ENCODE measurements at places on chromosomes 1 and 21.

- no peak for DNase-seq
Measured at GRCh38 chr1:17640393-17640792, 100.9 kb downstream of the ARHGEF10L start.

- DNase-seq: no peak
Measured at GRCh38 chr1:85371021-85371420, 93.9 kb downstream of the DDAH1 start.

- DNase-seq: no peak
Measured at GRCh38 chr1:21378705-21379494, 61.0 kb upstream of the NBPF3 start.

DNA sequence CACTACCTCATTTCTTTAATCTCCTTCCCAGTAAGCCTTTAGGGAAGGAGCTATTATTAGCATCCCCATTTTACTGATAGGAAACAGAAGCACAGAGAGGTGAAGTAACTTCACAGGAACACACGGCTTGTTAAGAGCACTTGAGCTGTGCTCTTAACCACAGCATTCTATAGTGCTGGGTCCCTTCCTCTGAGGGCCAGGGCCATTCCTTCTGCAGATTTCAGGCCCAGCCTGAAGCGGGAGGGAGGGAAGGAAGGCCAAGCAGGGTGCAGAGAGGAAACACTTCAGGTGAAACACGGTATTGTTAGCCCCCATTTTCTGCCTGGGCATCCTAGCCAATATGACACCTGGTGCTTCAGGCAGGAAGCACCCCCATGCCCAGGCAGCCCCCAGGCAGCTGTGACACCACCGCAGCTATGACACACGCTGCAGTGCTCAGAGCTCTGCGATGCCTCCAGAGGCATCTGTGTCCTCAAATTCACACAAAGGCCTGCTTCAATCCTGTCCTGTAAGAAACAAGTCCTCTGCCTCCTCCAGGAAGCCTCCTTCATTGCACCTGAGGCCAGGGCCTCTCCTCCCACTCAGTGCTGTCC, 4.5 kb upstream of the EXTL1 start:
- no peak for DNase-seq

DNA sequence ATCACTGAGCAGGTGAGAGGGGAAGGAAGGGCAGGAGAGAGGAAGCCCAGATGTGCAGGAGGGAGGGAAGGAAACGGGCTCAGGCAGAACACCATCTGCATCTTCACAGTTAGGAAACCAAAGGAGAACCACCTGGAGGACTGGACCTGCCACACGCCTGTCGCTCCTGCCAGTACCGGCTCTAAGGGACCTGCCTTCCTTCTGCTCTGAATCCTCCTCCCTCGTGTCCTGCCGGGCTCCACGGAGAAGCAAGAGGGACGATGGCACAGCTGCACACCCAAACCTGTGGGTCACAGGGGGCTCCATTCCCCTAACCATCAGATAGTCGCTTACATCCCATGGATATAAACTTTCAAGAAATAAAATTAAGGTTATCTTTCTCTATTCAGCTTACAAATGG, 56.1 kb downstream of the TOR1AIP2 start:
- DNase-seq: no peak

DNA sequence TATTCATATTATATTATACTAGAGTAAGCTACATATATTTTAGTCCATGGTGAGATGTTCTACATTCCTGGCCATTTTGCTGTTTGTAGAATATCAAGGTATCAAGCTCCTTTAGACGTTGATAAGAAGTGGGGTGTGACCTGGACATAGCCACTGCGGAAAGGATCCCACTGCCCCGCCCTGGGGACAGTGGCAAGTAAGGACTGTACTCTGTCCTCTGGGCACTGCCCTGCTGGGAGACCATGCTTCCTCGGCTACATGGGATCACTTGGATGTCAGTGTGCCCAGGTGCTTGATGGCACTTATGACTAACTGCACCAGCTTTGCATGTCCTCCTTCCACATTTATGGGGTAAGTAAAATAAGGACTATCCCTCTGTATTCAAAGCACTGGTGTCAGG, 46.3 kb upstream of the NTPCR start:
- DNase-seq: no peak

DNA sequence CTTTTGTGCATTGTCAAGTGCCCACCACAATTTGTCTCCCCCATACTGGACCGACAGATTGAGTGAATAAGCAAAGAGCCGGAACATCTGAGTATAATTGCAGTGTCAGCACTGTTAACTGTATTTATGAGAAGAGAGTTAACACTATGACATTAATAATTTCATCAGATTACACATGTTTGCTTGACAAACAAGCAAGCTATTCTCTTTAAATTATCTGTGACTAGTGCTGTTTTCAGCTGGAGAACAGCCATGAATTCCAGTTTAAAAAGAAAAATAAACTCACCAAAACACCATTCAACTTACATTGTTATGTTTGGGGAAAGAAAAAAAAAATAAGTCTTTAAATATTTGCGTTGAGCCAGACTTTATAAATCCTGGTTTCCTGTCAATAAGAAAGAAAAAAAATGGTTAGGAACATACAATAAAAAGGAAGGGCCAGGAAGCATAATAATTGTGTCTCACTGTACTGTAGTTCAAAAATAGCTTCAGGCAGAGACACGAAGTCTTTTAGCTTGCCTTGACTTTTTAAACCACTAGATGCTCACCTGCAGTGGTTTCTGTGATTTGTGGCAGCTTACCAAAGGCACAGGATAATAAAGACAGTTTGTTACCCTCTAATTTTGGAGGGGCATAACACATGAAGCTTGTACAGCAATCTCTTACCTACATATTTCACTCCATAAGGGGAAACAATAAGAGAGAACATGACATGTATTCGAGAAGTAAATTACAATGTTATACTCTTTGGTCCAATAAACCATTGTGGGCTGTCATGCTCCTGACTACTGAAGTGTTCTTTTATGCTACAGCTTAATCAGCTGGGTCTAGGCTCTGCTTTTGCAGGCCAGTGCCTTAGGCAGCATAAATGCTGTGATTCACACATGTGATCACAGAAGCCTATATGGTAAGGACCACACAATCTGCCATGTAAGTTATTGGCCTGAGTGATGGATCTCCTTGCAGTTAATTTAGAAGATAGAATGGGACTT, 302.0 kb upstream of the ADGRL2 start:
- no peak for DNase-seq

DNA sequence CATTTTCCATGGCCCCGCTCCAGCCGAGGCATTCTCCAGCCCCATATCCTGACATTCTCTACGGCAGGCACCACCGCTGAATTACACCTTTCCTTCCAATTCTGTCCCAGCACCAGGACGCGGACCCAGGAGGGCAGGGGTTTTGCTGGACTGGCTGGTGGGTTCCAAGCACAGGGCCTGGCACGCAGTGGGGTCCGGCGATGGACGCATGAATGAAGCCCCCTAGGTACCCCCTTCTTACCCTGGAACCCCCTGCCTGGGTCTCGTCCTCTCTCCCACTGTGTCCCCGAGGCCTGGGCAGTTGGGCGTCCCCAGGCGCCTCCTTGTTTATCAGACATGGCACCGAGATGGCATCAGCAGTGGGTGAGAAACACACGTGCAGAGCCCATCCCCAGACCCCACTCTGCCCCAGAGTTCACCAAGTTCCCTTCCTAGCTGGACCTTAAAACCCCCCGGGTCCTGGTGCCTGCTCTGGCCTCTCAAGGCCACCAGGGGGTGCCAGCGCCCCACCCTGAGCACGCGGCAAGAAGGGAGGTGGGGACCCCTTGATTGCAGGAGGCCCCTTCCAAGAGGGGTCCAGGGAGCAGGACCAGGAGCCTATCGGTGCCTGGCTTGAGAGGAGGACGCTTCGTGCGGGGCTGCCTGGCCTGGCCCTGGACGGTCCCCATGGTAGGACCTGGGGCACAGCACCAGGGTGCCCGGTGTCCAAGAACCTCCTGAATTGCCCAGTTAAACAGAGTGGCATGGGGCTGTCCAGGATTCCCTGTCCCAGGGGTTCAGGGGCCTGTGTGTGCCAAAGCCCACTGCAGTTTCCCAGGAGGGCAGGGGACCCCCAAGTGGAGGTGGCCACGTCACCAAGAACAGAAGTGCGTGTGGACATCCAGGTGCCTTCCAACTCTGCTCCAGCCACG, 46.1 kb downstream of the MEGF6 start:
- peak; percentile 49 for DNase-seq

- no peak for DNase-seq
Measured at GRCh38 chr1:67611846-67612245, 73.2 kb upstream of the GADD45A start.

- DNase-seq: no peak
Measured at GRCh38 chr1:177021687-177022086, 142.8 kb downstream of the ASTN1 start.

DNA sequence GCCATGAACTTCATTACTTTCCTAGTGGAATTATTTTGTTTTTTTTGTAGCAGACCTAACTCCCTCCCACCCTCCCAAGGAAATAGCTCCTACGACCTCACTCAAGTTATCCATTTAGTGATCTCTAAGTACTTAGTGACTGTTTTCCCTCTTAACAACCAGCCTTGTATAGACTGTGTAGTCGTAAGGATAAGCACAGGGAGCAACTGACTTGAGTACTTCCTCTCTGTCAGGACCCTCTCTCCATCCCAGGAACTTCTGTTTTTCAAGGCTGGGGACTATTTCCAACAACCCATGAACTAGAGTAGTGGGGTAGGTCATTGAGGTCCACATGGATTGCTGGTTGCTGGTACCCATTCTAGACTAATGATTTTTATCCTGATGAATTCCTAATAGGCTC, 1.9 kb downstream of the AGO1 start:
- no peak for DNase-seq

GRCh38 chr1:206005234-206005633, 2.0 kb upstream of the RAB7B start:
- no peak for DNase-seq

GRCh38 chr1:189211742-189212141, 1265.9 kb downstream of the BRINP3 start:
- DNase-seq: no peak

- DNase-seq: no peak
Measured at GRCh38 chr1:236353813-236354212, 40.3 kb upstream of the EDARADD start.

DNA sequence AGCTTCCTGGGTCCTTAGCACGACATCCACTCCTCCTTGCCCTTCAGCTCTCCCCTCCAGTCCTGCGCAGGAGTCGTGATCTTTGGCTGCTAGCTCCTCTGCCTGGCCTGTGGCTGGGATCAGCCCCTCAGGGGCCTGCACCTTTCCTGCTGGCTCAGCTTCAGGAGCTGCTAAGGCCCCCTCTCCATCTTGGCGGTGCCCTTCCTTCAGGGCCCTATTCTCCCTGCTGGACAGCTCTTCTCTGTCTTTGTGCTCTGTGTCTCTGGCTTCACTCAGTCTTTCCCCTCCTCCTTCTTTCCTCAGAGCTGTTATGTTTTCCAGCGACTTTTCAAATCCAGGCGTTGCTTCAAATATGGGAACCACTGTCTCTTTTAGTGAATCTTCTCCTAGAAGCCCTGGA, 59.5 kb upstream of the LRRC53 start:
- no peak for DNase-seq

- no peak for DNase-seq
Measured at GRCh38 chr1:106619080-106619826, 437.2 kb upstream of the PRMT6 start.

- DNase-seq: no peak
Measured at GRCh38 chr1:152880316-152880715, 2.2 kb downstream of the SMCP start.

- DNase-seq: no peak
Measured at GRCh38 chr1:99950486-99950885, 19.3 kb upstream of the SLC35A3 start.

GRCh38 chr1:155320252-155320651, 442 bp upstream of the RUSC1 start:
- DNase-seq: no peak

DNA sequence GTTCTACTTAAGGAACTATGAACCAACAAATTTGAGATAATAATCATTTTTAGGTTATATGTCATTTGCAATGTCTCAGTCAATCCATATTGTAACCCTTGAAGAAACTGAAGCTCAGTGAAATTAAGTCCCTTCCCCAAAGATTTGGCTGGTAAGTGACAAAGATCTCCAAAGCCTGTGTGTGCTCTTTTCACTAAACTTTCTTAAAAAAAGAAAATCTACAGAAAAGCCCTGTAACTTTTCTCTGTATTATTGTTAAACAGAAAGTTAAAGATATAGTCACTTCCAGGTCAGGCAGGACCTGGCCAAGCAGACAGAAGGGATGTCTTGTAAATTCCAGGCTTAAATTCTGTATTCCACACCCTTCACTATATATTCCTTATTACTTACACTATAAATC, 1.5 kb downstream of the LIX1L start:
- no peak for DNase-seq

- DNase-seq: no peak
Measured at GRCh38 chr1:173702736-173703135, 12.0 kb upstream of the KLHL20 start.

DNA sequence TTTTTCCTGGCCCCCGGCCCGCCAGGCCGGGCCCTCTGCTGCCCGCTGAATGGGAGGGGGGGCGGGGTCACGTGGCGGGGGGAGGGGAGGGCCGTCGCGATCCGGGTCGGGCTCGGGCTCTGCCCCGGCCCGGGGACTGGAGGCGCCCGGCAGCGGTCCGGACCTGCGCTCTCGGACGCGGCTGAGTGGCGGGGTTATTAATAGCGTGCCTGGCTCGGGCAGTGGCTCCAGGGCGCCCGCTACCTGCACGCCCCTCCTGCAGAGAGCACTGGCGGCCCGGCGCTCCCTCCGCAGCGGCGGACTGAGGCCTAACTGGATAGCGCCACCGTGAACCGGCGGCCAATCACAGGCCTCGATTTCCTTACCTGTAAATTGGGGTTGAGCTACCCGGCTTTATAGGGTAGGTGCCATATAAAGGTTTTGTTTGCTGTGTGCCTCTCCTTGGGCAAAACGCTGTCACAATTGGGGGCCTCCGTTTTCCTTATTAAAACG, 28.1 kb downstream of the AHDC1 start:
- no peak for DNase-seq

DNA sequence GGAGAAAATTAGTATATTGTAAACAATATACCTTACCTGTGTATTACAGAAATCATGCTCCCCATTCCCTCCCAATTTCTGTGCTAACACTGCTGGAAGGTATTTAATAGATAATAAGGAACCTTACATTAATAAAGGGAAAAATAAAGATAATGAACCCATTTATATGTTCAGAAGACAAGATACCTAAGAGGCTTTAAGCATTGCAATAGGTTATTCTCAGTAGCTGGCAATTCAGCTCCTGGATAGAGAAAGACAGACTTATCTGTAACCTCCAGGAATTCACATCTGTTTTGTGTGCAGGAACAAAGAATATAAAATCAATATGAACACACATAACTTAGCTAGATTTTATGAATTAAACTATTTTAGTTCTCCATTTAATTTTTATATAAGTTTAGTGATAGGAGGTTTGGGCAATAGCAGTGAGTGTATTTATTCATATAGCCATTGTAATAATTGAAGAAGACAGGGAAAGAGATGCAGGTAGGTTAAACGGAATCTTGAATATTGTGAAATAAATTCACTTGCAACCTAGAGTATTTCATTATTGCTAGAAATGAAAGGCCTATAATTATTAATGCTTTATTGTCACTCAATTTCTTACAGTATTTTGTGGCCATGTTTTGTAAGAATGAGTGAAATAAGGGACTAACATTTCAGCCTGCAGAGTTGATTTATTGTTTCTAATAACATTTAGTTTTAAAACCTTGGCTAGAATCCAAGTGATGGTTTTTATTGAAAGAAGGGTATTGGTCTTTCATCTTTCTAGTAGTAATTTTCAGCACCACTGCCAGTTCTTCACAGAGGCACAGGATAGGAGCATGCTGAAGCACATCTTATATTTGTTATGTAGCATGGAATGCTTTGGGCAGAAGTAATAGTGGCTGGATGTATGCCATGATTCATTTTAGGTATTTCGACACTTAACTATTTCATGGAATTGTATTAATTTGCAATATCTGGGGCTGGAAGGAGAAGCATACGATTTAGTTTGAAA, 1.5 kb downstream of the XPR1 start:
- no peak for DNase-seq
